CD4-positive, alpha-beta memory T cell (primary cell): ENCODE measurements at places on chromosomes 6 and 20. TPM values are rescaled to one million over a fixed set of nuclear protein-coding genes. Genes with fewer than 3 reads are reported as not detected.

Gene CST2
- total RNA-seq, result not detected

Gene MKKS
- 14.8 TPM for total RNA-seq

Gene SUPT3H
- 12.6 TPM for total RNA-seq

Gene C6orf58
- not detected for total RNA-seq

Gene PGC
- total RNA-seq, result not detected

Gene KHDC1L
- total RNA-seq, result not detected

Gene LY6G6C
- not detected for total RNA-seq

Gene LPA
- total RNA-seq, result not detected

Gene OVOL2
- total RNA-seq, result not detected

Gene SLC17A3
- 0.81 TPM for total RNA-seq

Gene E2F1
- 2.2 TPM for total RNA-seq

Gene DAAM2
- not detected for total RNA-seq

Gene ID4
- not detected for total RNA-seq

Gene CMTR1
- total RNA-seq, result 75.0 TPM

Gene PAX1
- not detected for total RNA-seq

Gene MROH8
- 1.5 TPM for total RNA-seq

Gene FAM209B
- 2.2 TPM for total RNA-seq

Gene NR2E1
- total RNA-seq, result not detected

Gene OLIG3
- not detected for total RNA-seq
